ENCODE measurements at places on chromosomes 12 and 14.

DNA sequence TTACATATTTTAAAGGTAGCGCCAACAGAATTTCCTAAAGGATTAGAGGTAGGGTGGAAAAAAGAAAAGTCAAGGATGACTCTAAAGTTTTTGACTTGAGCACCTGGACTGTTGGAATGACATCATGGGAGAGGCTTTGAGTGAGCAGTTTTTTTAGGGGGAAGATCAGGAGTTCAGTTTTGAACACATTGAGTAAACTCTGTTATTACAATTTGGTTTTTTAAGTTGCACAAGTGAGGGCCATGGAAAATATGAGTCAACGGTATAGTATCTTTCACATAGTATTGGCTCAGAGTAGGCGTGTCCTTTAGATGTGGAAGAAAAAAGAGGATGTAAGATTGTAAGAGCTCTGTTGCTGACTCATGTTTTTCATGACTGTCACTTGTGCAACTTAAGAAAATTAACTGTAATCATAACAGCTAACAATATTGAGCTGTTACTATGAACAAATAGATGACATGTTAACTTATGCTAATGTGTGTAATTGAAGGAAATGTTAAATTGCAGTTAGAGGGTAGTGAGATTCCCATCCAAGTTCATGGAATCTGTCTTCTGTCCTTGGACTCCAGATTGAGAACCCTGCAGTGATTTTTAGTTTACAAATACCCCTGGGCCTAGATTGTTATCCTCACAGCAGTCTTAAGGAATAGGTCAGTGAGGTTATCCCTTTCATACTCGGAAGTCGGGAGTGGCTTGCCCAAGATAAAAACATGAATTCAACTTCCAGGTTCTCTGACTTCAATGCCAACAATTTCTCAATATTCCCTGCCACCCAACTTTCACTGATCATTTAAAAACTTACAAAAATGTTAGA, 48.2 kb upstream of the ATP2B1 start:
- DNase-seq = peak; percentile 99

GRCh38 chr14:96762650-96763049, 34.5 kb upstream of the VRK1 start:
- peak; percentile 42 for DNase-seq

- DNase-seq = peak; percentile 94
These were observed 35.3 kb downstream of the PITPNM2 start for GRCh38 chr12:123115409-123116121.

DNA sequence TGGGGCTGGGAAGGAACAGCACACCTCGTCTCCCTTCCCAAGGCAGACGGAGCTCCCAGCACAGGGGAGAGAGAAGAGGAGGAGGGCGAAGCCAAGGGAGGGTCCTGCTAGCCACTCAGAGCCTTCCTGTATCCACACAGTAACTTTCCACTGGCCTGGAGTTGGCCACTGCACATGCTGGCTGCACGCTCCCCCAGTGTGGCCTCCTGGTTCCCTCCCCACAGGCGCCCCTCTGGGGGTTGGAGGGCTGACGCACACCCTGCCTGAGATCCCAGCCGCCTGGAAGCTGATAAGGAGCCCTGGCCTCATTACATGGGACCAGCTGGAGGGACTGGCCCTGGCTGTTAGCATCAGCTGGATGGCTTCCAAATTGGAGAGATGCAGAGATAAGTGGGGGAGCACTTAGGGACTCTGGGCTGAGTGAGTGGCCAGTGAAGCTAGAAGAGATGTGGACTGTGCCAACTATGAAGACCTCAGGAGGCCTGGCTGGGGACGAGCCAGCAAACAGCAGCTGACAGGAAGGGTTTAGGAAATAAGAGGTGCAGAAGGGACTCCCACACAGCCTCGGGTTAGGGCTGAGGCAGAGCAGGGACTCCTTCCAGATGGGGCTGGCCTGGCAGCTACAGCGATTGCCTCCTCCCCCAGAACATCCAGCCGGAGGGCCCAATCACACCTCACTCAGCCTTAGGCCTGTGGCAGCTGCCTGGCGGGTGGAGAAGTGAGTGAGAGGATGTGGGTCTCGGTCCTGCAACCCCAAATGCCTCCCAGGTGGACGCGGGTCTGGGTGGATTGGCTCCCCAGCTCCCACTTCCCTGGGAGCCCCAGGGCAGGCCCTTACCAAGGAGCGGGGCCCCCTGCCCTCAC, 26.3 kb upstream of the BCDIN3D start:
- DNase-seq = peak; percentile 93

GRCh38 chr12:69623970-69624369, 13.3 kb upstream of the LRRC10 start:
- no peak for DNase-seq

GRCh38 chr12:27703720-27704452, 6.7 kb upstream of the MRPS35 start:
- DNase-seq = peak; percentile 90

- peak; percentile 94 for DNase-seq
These were observed 156.7 kb downstream of the TMTC3 start for GRCh38 chr12:88298761-88299242.

GRCh38 chr14:23951590-23952201, 1.9 kb upstream of the DHRS4 start:
- DNase-seq = no peak

- no peak for DNase-seq
These were observed 26.5 kb downstream of the RERG start for GRCh38 chr12:15194456-15195368.

GRCh38 chr12:91099341-91099740, 12.0 kb downstream of the LUM start:
- no peak for DNase-seq

DNA sequence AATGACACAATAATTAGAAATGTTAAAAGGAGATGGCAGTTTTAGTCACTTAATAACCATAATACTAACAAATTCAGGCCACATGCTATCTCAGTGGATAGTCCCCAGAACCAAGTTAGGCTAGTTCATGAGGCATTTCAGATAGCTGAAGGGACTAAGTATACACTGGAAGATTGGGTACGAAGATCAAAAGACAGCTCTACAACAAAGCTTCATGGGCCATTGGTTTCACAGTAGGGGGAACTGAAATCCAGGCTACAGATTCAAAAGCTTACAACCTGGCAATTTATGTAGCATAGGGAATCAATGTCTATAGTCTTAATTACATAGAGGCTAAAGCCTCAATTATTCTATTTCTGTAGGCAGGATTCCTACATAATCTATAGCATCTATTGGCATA, 343.0 kb downstream of the RGS6 start:
- no peak for DNase-seq

GRCh38 chr14:68219407-68219806, 399.8 kb downstream of the RAD51B start:
- no peak for DNase-seq

- peak; percentile 49 for DNase-seq
These were observed 120.0 kb downstream of the KCNA5 start for GRCh38 chr12:5163661-5164060.

GRCh38 chr12:128660532-128661225, 163.1 kb downstream of the SLC15A4 start:
- no peak for DNase-seq

- no peak for DNase-seq
These were observed 8.4 kb downstream of the ACTN1 start for GRCh38 chr14:68970736-68971135.

DNA sequence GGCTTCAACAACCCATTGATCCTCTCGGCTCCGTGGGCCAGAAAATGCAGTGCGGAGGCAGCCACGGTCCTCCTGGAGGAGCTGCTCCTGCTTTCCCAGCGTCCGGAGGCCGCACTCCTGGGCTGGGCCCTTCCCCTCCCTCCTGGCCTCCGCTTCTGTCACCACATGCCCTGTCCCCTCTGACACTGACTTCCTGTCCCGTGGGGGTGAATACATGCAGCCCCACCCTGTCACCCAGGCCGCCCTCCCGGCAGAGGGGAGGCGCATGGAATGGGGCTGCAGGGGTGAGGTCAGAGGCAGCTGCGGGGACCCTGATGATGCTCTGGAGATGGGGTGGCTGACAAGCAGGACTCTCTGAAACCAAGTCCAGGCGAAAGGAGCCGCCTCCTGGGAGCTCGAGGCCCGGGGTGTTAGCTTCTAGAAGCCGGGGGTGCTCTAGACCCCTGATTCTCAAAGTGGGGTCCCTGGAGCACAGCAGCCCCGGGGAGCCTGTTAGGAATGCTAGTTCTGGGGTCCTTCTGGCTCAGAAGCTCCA, 32.2 kb downstream of the NOC4L start:
- DNase-seq = no peak

DNA sequence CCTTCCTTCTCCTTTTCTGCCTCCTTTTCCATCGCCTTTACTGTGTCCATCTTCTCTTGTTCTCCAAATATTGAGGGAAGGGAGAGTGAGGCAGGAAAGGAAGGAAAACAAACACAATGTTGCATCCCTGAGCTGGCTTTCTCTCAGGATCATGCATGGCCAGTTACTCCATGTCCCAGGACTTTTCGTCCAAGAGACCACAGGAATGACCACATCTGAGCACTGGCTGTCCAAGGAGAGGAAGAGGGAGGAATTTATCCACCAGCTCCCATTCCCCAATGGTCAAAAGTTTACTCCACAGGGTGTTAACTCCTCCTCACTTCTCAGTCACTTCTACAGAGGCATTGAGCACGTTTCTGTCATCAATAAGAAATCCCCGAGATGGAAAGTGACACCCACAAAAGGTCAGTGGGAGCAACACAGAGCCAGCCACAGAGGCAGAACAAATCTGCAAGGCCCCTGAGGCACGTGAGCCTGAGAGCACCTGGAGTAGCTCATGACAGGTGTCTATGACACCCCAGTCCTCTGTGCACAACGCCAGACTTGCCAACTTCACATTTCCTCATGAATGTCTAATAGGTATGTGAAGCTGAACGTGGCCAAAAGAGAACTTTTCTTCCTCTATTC, 177.3 kb upstream of the NUDT4 start:
- no peak for DNase-seq

GRCh38 chr12:19301688-19302087, 137.6 kb upstream of the AEBP2 start:
- no peak for DNase-seq

- DNase-seq = no peak
These were observed 60.4 kb upstream of the FBRSL1 start for GRCh38 chr12:132429602-132429945.

DNA sequence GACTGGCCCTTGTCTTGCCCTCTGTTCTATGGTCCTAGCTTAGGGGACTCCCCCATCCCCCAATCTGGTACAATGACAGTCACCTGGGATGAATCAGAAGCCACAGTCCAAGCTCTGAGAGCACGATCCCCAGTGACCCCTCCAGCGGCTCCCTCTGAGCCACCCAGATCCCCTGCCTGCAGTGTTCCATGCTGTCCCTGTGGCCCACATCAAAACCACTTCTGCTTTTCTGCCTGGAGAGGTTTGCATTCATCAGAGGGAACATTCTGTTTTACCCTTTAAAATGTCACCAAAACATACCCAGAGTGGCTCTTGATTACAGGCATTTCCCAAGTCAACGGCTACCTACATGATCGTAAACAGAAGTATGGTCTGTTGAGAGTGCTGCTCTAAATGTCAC, 47.5 kb downstream of the NOS1 start:
- no peak for DNase-seq

DNA sequence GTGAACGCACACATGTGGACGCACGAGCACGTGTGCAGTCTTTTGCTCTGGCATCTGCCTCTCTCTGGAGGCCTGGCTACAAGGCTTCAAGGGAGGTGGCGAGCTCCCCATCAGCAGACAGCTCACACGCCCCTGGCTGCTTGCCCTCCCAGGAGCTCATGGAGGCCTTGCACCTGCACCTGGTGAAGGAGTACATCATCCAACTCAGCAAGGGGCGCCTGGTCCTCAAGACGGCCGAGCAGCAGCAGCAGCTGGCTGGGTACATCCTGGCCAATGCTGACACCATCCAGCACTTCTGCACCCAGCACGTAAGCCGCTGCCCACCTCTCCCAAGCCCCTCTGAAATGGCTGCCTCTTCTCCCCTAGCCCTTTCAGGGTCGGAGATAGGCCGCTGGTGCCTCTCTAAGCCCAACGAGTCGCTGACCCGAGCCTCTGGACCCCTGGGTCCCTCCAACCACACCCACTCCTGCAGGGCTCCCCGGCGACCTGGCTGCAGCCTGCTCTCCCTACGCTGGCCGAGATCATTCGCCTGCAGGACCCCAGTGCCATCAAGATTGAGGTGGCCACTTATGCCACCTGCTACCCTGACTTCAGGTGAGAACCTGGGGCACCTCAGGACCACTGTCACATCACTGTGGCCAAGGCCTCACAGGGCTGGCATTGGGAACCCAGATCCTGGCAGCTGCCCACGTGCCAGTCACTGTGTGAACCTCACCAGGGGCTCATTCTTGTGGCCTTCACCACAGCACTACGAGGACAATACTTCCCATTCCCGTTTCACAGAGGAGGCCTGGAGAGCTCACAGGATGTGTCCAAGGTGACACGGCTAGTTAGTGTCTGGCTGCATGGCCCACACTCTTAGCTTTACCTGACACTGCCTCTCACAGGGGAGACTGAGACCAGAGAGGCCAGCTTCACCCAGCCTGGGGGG, 10.2 kb downstream of the TNFAIP2 start:
- DNase-seq = no peak

GRCh38 chr14:90509403-90509802, 112.6 kb downstream of the CALM1 start:
- no peak for DNase-seq

- no peak for DNase-seq
These were observed 19.6 kb upstream of the FBXO33 start for GRCh38 chr14:39451811-39452210.

GRCh38 chr12:22682663-22683062, 57.7 kb downstream of the ETNK1 start:
- no peak for DNase-seq
